ENCODE measurements at places on chromosomes 1 and 21.

DNA sequence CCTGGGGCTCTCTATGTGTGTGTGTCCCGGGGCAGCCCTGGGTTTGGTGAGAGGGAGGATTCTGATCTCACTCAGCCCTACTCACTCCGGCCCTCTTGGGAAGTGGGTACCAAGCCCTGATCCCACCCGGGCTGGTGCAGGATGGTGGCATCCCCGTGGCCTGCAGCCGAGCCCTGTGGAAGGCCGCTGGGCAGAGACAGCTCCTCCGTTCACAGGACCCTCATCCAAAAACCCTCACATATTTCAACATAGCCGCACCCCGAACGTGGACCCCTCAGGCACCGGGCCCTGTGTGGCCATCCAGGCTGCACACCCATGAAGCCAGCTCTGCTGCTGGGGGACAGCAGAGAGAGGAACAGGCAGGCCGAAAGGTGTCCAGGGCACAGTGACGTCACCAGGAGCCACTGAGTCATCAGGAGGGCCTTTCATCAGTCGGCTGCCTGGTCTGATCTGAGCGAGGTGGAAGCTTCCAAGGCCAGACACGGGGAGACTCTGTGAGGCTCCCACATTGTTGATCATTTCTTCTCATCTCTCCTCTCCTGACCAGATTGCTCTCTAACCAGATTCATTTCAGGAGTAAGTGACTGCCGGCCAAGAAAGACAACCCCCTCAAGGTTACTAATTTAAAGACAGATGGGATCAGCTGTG lies 16.2 kb upstream of the GPR157 start:
- DNase-seq: no peak

- DNase-seq: no peak
These were observed 9.8 kb downstream of the RGS18 start for GRCh38 chr1:192167911-192168700.

DNA sequence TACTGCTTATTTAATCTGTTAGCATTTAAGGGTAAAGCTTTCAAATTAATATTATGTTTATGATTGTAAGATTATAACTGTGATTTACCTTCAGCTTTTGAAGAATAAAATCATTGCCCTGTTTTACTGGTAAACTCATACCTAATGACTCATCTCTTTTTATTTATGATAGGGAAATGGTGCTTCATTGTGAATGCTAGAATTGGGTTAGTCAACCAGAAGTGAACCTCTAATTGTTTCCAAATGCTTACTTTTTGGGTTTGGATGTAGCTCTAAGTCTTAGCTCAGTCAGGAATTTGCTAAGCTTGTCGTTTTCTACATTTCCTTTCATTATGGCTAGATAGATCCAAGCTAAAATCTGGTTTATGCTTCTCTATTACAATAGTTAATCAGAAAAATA lies 59.4 kb downstream of the SLC30A7 start:
- no peak for DNase-seq

- no peak for DNase-seq
These were observed 11.9 kb downstream of the CEP350 start for GRCh38 chr1:179966551-179966950.

DNA sequence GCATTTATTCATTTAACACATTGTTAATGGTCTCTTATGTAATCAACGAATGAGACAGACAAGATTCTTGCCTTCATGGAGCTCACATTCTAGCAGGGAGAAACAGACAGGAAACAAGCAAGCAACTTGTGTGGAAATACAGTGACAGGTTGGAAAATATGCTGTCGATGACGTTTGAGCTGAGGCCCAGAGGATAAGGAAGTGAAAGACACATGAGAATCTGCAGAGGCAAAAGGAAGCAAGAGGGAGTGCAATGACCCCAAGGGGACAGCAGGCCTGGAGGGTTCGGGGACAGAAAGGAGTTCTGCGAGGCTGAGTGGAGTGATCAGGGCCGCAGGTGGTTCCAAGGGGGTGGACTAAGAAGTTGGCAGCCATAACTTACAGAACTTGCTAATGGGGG lies 60.6 kb upstream of the AKT3 start:
- DNase-seq: no peak

DNA sequence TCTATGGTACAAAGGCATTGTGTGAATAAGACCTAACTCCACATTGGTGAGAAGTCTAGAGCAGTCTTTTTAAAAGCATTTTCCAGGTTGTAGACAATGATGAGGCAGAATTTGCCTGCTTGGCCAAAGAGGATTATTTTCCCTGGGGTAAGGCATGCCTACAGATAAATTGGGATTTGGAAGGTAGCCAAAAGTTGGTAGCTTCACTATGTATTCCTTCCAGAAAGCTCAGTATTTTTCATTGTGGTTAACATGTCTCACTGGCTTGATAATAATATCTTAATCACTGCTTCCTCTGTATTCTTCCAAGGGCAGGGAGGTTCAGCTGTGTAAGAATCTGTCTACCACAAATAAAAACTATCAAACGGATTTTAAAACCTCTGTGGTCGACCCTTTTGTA lies 590.8 kb upstream of the PRMT6 start:
- no peak for DNase-seq

GRCh38 chr1:180192172-180192571 lies 37.5 kb downstream of the QSOX1 start:
- no peak for DNase-seq

- DNase-seq: no peak
These were observed 28.7 kb downstream of the MRPL37 start for GRCh38 chr1:54228638-54229079.
